Activated T-helper 1 cell treated with Interleukin-2 at 50 U/mL for 16 hours (primary cell): ENCODE measurements at places on chromosomes 2 and 18.

DNA sequence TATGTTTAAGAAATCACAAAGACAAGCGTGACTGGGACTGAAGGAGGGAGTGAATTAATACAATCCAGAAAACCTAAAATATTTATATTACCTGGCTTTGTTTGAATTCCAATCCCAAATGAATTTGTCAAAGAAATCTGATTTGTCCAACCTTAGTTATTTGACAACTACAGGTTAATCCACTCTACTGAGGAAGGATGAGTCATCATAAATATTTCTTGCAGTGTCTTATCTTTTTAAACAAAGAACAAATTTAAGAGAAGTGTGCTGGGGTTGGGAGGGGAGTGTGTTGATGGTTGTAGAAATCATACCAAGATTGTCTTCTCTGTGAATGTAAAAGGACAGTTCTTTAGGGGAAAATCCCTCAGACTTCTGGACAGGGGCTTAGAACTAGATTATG, 1106.3 kb upstream of the SLC39A10 start:
- no peak for DNase-seq

- no peak for DNase-seq
Measured at GRCh38 chr2:220460257-220460985, 833.0 kb downstream of the SLC4A3 start.

DNA sequence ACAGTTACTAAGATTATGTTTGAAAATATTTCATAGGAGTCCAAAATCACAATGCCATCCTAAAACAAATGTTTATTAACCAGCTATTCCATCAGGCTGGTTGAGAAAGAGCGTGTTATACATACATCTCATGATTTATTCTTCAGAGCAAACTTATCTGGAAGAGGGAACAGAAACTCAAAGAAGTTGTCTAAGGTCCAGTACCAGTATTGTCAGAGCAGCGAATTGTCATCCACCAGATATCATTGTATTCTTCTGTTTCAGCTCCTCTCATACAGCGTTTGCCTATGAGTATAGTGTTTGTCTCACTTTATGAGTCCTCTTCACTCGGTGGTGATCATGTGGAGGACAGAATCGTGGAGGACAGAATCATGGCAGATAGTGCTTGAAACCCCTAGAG, 238.2 kb downstream of the OSR1 start:
- DNase-seq, result no peak

DNA sequence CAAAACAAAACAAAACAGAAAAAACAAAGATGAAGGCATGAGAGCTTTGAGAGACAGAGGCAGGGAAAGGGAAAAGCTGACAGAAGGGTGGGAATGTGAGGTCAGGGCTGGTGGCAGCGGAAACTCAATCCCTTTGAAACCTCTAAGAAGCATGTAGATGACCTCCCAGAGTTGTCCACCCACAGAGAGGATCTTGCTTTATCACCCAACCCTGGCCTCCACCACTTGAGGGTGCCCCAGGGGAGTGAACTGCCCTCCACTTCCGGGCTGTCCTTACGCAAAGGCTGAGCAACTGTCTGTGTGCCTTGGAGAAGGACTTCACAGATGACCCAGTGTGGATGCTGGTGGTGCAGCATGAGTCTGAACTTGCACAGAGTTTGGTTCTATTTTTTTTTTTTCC, 26.7 kb downstream of the PDCL3 start:
- DNase-seq, result no peak

DNA sequence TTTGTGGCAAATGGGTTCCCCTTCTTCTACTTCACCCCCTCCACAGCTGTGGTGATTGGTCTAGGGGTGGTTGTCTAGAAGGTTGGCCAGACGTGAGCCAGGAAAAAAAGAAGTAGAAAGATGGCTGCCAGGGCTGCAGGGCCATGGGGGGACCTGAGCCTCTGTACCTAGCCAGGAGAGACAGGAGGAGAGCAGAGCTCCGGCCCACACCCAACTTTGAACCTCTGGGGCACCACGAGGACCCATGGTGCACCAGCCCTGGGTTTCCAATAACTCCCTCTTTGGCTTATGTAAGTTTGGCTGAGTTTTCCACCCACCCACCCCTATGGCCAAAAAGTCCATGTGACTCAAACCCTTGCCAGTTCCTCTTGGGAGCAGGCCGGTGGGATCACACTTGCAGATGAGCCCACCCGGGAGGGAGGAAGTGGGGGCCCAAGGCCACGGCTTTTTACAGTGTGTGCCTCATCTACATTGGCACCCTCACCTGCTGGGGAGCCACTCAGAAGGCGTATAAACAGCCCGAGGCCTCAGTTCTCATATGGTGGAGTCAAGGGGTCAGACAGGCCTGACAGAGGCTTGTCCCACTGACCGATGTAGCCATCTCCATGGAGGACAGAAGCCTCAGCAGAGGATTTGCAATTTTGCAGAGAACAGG, 293.1 kb upstream of the HDAC4 start:
- no peak for DNase-seq

DNA sequence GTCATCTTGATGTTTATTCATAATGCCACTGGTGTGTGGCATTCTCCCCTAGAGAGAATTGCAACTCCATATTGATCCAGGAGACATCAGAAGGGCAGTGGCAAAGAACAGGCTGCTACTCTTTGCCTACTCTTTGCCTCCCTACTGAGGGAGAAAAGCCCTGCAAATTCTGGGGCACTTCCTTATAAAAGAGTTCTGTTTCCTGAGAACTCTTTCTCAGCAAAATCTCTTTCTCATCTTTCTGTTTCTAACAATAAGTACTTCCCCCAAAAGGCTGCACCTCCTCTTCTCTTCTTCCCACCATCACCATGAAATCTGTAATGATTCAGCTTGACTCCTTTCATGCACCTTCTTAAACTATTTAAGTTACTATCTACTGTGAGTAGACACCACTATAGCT, 270.3 kb downstream of the MREG start:
- DNase-seq, result no peak

DNA sequence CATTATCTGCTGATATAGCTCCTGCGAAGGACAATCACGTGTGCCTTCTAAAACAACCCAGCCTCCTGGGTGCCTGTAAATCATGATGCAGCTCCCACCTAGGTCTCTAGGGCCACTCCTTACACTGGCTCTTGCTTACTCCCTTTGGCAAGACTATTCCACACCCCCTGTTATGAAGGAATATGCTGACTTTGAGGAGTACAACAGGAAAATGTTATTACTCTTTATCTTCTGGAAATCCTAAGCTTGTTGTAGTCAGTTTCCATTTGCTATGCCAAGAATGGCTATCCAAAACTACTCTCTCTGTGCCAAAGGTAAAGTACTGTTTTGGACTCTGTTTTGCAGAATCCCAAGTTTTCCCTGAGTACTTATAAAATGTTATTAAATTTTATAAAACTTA, 7.7 kb downstream of the SGO2 start:
- DNase-seq, result no peak

DNA sequence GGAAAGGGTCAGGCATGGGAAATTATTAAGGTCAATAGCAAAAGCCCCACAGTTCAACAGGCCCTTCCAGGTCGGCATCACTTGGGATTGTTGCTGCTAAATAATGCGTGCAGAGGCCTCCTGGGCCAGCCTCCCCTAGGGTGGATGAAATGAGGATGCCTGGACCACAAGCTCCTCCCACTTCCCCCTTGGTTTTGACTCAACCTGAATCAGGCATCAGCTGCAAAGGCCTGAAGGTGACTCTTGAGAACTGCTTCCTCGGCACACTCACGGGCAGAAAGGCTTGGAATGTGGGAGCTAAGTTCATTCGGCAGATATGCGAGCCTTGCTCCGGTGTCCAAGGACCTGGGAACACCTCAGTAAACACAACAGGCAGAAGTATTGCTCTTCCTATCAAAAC, 69.3 kb downstream of the MBP start:
- peak; percentile 67 for DNase-seq

DNA sequence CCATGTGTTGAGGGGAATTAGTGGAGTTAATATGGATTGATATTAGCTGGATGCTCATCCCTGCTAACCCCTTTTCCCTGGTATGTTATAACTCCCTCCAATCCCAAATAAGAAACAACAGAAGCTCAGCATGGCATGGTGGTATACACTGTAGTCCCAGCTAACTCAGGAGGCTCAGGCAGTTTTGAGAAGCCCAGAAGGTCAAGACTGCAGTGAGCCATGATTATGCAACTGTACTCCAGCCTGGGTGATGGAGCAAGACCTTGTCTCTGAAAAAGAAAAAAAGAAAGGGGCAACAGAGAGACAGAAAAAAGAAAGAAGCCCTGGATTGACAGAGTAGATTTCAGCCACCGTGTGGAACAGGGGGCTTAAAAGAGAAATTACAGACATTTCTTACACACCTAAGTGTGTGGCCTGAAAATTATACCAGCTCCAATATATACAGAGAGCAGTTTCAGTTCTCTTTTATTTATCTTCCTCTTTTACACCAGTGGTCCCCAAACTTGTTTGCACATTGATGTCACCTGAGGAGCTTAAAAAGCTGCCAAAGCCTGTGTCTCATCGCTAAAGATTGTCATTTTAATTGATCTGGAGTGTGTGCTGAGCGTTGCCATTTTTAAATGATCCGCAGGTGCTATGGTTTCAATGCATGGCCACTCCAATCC, 203.6 kb downstream of the UBE2E3 start:
- DNase-seq, result no peak

DNA sequence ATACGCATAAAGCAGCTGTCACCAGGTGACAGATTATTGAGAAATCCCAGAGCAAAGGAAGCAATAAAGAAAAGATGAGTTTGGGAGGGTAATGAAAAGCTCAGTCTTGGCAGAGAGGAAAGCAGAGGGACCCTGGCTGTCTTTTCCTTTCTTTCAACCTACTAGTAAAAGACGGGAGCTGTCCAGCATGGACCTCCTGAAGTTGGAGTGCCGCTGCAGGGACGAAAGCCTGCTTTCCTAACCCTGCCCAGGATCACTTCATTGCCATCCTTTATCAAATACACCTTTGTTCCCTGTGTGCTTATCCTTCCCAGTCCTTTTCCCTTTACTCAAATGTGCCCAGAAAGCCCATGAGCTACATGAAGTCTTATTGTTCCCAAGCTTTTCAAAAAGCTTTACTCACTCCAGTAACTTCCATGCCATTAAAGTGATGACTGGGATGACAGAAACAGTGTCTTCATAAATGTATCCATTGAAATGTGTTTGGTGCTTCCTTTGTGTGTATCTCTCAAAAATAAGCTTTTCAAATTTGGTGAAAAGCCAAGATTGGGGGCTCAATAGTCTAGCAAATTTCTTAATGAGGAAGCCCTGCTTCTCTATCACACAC, 3.7 kb upstream of the SPR start:
- DNase-seq, result no peak

DNA sequence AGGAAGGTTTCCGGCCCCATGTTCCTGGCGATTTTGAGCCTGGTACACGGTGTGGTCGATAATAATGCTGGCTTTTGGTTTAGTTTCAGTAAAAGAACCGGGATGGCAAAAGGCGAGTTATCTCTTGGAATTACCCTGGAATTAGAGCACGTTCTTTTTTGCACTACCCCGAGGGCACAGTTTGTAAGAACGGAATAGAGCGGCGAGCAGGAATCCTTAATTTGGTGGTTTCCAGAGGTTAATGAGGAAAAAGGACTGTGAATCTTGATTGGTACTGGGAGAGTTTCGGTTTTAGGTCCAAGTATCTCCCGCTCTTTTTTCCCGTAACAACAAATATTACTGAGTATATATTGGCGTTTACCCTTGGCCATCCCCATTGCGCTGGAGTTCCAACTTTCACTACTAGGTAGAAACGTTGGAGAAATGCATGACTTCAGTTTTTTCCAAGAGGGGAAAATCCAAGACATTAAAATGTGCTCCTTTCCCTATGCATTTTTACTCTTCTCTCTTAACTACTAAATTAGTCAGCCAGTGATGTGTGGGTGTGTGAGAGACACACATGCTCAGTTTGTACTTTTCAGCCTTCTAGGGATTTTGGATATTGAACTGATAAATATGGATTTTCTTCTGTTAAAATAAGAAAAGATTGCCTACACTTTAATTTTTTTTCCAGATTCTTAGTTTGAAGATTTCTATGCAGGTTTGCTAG, 160.8 kb downstream of the AGPS start:
- DNase-seq, result no peak

DNA sequence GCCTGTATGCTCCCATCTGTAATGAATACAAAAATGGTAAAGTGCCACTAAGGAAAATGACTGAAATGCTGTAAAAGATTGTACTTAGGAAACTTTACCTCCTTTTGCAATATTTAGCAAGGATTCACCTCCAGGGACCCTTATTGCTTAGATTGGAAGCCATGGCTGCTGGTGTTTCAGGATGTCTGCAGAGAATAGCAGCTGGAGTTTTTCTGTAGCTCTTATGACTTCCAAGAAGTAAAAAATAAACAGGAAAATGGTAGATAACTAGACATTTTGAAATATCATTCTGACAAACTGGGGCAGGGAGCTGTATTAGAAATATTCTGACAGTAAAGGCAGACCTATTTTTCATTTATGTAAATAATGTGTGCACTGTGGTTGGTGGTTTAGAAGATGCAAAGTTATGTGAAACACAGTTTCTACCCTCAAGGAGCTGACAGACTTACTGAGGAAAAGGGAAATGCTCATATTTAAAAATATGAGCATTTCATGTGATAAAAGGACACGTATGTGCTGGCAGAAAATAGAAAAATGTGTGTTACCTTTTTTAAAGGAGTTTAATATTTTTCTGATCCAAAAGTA, 224.9 kb upstream of the BOD1L2 start:
- no peak for DNase-seq

DNA sequence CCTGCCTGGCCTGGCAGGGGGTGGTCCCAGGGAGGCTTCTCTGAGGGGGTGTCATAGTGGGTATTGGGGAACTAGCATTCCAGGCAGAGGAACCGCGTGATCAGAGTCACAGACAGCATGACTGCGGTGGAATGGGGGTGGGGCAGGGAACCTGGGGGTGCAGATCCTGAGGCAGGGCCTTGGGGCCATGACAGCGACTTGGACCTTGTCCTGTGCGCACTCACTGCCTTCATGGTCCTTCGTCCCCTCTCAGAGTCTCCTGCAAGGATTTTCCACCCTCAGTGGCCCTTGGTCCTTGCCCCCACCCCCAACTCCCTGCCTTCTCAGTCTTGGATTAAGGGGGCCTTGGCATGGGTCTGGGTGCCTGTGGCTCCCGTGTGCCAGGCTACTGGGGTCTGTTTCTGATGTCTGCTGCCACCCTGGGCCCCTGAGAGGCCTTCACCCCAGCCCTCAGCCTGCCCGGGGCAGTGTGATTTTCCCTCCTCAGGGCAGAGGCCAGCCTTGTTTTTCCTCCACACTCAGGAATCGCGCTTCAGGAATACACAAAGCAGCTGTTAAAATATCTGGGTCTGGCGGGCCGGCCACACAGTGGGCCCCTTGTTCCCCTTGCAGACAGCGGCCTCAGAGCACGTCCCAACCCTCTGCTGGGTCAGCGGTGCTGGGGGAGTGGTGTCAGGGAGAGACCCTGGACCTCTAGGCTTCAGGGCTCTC, 51.6 kb downstream of the GLI2 start:
- DNase-seq, result no peak

- DNase-seq, result no peak
Measured at GRCh38 chr2:234286118-234286598, 210.7 kb downstream of the ARL4C start.
